ENCODE measurements at places on chromosomes 7 and 10. TPM values are rescaled to one million over a fixed set of nuclear protein-coding genes. Genes with fewer than 3 reads are reported as not detected.

Gene LDB3
- total RNA-seq: 0.96 TPM

DNA sequence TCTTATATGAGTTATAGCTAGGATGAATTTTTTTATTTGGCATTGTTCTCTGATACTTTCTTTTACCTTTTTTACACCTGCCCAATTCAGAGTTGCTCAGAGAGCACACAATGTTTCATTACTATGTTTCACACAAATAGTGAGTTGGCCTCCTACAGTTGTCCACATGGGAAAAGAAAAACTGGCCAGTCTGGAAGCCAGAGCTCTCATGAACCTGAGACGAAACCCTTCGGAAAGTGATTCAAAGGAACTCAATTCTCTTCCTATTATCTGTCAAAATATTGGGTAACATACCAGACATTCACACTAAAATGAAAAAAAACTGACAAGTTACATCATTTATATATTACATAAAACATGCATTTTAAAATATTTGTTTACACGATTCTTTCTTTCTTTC is 15.3 kb downstream of the SCRN1 start:
- DNase-seq: no peak

Gene OPN1SW
- not detected for total RNA-seq

DNA sequence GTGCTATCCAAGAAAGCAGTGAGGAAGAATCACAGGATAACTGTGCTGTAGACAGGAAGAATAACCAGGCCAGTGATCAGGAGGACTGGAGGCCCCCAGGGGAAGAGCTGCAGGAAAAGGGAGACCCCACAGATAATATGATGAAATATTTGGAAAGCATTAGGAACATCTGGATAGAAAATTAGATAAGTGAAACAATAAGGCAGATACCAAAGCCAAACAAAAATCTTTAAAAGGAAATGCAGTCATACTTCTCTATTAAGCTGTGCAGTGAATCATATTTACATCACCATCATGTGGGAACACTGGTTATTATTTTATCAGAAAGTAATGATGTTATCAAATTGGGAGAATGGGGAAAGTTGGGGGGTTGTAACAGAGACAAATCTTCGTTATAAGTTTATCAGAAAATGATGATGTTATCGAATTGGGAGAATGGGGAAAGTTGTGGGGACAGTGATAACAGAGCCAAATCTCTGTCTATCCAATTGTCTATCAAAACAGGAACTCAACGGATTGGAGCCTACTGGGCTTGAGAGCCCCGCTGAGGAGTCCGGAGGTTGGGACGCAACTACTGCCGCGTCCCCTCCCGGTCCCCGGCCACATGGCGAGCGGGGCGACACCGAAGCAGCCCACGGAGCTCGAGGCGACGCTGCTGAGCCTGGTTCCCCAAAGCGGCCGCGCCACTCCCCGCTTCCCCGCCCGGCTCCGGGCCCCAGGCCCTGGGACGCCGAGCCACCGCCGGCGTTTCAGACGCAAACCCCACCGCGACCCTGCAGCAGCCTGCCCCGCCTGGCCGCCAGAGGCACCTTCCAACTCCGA is 14.0 kb upstream of the RALA start:
- DNase-seq: peak; percentile 65

Gene UNC5B
- 31.6 TPM for total RNA-seq

DNA sequence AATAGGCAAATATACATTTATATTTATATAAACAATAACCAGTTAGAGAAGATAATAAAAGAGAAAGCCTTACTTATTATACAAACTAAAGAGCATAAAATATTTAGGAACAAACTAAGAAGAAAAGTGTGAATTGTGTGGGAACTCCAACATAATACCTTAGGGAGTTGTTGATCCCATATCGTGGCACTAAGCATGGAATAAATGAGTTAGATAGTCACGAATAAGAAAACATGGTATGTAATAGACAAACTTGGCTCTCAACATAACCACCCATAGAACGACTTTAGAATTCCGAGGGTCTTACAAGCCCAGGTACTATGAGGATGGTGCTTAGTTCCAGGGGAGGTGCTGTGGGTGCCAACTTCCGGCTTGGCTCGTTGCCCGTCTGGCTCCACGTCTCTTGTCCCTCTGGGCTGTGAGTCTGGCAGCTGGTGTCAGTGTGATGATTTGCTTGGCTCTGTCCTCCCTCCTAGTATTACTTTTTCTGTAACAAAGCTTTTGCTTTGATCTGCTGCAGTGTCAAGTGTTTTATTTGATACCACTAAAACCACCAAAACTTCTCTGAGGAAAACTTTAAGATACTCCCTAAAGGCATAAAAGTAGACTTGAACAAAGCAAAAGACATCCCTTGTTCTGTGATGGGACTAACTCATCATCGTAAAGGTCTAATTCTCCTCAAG is 9.5 kb upstream of the RBM20 start:
- DNase-seq: no peak

Gene PNLIPRP3
- total RNA-seq: not detected
